ENCODE measurements at places on chromosomes 6 and 20.

DNA sequence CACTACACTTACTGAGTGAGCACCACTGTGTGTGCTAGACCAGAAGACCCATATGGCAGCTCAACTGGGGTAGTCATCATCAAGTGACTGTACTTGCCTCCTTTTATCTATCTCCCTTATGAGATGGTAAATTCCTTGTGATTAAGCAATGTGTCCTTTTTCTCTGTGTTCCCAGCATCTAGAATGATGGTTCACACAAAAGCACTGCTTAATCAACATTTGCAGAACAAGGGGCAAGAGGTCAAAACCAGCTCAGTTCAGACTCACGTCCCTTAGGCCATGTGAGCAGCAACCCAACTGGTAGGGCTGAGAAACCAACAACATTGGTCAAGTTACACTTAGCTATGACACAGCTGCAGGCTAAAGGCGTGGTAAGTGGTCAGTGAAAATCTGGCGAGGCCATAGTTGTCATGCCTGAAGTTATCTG, 10.0 kb downstream of the TRAM2 start:
- no peak for DNase-seq

GRCh38 chr6:147506704-147507114, 1.8 kb upstream of the SAMD5 start:
- DNase-seq = no peak

GRCh38 chr6:98487612-98488011, 346.8 kb upstream of the POU3F2 start:
- DNase-seq = no peak

GRCh38 chr20:60167812-60168211, 209.6 kb downstream of the CDH26 start:
- no peak for DNase-seq

GRCh38 chr20:43438578-43439316, 18.9 kb upstream of the SRSF6 start:
- no peak for DNase-seq

DNA sequence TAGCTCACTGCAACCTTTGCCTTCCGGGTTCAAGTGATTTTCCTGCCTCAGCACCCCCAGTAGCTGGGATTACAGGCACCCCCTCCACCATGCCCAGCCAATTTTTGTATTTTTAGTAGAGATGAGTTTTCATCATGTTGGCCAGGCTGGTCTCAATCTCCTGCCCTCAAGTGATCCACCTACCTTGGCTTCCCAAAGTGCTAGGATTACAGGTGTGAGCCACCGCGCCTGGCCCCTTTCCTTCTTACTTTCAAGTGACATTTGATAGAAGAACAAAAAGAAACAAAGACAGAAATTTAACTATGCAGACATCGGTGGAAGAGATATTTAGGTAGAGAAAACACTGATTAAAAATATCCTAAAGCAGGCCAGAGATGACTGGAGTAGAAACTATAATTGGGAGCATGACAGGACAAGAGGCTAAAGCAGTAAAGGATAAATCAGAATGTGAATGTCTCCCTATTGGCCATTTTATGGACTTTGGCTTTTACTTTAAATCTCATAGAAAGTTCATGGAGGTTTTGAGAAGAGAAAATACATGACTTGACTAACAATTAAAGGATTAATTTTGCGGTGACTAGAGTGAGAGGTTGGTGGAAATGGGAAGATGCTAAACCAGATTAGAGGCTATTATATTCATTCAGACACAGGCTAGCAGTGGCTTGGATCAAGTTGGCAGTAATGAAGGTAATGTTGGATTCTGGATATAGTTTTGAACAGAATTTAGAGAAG, 2.2 kb upstream of the EYS start:
- no peak for DNase-seq

DNA sequence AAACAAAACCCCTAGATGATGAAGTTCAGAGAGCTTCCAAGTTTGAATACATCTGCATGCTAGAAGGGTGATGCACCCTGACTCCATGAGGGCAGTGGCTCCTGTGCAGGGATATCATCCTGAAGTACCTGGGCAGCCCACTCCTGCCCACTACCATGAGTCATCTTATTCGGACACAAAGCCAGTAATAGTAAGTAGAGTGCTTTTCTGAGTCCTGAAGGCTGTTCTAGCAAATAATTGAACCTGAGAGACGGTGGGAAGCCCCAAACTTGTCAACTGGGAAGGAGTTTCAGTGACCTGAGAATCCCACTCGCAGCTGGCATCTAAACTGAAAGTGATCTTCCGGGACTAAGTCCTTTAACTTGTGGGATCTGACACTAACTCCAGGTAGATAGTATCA, 152.9 kb upstream of the COL21A1 start:
- DNase-seq = no peak

DNA sequence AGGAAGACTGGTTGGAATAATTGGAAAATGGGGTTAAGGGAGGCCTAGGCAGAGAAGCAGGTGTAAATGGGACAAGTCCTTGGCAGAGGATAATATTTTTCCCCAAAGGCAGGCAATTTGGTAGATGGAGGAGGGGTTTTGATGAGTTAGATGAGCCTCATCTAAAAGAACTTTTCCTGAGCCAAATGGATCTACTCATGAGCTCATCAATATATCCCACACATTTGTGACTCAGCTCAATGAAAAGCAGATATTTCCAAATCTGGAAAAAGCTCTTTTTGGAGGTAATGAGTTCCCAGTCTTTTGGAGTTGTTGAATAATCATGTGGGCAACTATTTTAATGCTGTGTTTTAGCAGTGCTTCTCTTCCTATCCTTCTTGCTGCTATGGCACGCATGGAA, 685.5 kb upstream of the CITED2 start:
- DNase-seq = no peak

- no peak for DNase-seq
These were observed 38.2 kb upstream of the SUPT3H start for GRCh38 chr6:45415788-45416518.

- DNase-seq = no peak
These were observed 329.7 kb downstream of the MAFB start for GRCh38 chr20:40359131-40359912.

- DNase-seq = no peak
These were observed 34.6 kb upstream of the LAMA2 start for GRCh38 chr6:128848212-128848935.

DNA sequence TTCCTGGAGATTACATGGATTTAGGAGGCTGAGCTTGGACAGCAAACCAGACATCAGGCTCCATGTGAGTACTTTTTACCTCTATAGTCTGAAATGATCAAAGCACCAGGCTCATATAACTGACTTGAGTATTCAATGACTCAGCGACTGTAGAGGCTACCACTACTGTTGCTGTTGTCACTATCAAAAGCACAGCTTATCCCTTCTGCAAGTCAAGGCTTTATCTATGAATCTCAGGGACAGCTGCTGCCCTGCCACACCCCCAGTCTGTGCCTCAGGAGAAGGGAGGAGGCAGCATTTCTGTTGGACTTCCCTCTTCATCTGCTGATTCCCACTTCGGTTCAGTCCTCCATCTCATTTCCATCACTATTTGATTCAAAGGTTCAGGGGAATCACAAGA, 80.5 kb upstream of the CNR1 start:
- no peak for DNase-seq

DNA sequence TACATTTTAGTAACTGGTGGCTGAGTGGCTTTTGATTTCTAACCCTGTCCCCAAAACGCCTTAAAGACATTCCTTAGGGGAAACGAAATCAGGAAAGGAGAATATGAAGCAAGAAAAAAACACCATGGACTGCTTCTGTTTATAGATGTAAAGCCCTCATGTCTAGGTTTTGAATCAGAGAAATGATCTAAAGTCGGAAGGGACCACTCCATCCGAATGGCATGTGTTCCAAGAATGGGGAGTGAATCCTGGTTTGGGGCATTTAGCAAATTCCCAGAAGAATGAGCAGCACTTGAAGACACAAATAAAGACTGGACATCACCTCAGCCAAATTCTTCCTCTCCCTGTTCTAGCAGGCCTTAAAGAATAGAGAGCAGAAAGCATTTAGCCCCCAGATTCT, 65.6 kb downstream of the CAP2 start:
- DNase-seq = no peak

- DNase-seq = no peak
These were observed 30.3 kb downstream of the TRMT11 start for GRCh38 chr6:126016591-126016990.

- DNase-seq = no peak
These were observed 68.4 kb downstream of the ID4 start for GRCh38 chr6:19905584-19905983.

- no peak for DNase-seq
These were observed 11.9 kb upstream of the CPNE5 start for GRCh38 chr6:36851149-36851614.

- DNase-seq = no peak
These were observed 1.9 kb downstream of the TMEM200A start for GRCh38 chr6:130367767-130368166.

- no peak for DNase-seq
These were observed 184.5 kb downstream of the COL21A1 start for GRCh38 chr6:56062836-56063235.

DNA sequence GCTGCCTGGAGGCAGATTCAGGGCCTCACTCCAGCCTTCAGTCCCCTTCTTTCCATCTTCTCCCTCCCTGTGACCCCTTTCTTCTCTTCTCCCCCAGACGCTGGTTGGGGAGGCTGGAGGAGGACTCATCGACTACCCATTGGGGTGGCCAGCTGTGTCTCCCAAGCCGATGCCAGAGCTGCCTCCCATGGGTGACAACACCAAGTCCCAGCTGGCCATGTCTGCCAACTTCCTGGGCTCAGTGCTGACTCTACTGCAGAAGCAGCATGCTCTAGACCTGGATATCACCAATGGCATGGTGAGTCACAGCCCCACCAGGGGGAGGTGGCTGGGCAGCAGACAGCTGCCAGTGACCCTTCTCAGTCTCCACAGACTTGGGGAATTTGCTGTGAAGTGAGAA, 12.9 kb downstream of the BPIFB4 start:
- DNase-seq = no peak

- DNase-seq = no peak
These were observed 41.0 kb downstream of the PKHD1 start for GRCh38 chr6:52046456-52046855.

All from SIG-M5 (cell line).